NAMALWA (cell line): ENCODE measurements at places on chromosomes 5 and 9.

DNA sequence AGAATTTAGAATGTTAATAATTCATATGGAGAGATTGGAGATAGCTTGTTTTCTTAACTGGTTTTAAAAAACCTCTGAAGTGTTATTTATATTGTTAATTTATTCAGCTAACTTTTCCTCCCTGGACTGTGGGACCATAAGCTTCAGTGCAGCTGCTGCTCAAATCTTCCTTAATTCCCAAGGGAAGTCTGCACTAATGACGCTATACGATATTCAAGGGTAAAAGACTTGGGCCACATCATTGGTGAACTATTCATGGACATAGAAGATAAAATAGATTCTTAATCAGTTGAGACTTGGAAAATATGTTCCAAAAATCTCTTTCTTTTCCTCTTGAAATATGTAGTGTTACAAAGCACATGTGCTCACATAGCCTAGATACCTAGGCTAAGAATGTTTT is 31.1 kb upstream of the GAS1 start:
- DNase-seq = no peak

DNA sequence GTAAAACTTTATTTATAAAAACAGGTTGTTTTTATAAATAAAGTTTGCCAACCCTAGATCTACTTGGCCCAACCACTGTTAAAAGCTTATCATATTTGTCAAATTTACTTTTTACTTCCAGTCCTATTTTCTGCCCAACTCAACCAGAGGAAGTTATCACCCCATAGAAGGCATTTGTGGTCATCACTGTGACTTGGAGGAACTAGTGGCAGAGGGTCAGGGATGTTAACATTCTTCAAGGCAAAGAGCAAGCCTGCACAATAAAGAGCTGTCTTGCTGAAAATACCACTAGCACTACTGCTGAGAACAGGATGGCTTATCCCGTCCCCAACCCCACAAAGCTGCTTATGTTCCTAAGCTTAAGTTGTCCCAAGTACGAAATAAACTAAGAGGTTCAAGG is 22.3 kb downstream of the TTC33 start:
- no peak for DNase-seq

- peak; percentile 61 for DNase-seq
These were observed 72.9 kb downstream of the SEC61B start for GRCh38 chr9:99294850-99295461.

DNA sequence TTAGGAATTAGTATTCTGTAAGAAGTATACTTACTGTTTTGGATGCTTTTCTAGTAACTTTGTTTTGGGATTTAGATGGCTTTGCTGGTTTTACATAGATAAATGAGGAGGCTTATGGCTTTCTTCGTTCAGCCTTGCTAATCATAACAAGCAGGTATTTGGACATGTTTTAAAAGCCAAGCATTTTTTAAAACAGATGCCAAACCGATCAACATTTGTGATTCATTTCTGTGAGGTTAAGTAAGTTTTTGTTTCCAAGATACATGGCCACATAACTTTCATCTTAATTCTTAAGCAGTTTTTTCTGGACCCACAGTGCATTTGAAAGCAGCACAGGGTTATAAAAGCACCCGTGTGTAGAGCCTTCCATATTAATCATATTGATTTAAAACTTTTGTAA is 21.7 kb downstream of the TARS1 start:
- DNase-seq = no peak

- DNase-seq = no peak
These were observed 15.6 kb downstream of the LHX6 start for GRCh38 chr9:122213102-122213588.

DNA sequence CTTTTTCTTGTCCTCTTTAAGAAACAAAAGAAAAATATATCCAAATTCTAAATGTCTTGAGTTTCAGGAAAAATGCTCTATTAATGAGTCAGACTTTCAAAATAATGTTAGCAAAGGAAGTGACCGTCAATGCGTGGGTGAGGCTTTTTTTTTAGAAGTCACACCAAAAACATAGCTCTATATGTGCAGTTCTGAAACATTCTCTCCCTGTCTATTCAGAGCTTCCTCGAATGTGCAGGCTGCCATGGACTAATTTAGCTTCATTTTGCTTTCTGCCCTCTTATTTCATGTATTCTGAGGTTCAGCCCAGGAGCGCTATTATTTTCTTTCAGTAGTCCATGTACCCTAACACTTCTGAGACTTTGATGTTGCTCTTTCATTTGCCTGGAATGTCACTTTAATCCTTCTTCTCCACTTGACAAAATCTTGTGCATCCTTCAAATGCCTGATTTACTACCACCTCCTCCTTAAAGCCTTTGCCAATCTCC is 72.5 kb upstream of the RASA1 start:
- DNase-seq = no peak

DNA sequence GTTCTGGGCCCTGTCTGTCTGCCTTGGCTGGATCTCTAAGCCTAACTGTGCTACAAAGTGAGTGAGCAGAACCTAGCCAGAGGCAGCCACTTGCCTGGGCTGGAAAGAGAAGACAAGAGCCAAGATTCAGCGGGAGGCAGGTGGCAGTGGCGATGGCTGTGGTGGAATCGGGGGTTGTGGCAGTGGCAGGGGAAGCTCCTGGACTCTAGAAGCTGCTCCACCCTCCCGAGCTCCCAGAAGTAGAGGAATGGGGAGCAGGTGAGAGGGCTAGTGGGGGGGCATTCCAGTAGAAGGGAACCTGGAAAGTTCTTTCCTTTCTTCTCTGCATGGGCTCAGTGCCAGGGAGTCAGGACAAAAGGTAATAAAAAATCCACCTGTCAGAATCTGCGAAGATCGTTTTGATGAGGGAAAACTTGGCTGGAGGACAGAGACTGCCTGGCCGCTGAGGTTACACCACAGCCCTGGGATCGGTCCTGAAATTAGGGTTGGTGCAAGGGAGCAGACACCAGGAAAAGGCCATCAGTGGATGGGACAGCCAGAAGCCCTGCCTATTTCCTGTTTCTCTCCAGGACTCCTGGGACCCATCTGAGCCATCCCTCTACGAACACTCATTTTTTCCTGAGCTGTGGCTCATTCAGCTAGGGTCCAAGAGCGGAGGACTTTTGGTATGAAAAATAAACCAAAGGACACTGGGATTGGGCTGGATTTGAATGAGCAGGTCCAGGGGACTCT is 1.6 kb downstream of the CRAT start:
- no peak for DNase-seq

DNA sequence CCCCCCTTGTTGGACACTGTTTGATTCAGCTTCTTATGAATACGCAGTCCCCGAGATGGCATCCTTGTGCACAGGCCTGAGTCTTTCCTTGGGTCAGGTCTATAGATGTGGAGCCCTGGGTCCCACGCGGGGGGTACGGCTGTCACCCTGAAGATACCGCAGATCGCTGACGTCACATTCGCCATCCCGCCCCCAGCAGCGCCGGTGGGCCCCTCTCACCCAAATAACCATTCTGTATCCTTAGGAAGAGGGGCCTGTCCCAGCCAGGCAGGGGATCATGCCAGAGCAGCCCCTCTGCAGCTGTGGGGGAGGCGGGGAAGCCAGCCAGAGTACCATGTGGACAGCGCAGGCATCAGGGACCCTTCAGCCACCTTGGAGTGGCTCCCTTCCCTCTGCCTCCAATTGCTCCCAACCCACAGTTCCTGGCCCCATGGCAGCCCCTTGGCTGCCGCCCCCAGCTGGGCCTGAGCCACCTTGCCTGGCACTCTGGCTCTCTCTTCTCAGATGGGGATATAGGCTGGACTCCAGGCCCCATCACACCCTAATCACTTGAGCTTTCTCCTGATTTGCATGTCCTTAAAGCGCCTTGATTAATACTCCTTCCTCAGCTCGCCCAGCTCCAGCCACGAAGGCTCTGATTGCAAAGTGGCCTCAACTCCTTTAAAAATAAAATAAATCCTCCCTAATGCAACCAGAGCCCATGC is 189.8 kb downstream of the C9orf50 start:
- no peak for DNase-seq

GRCh38 chr9:116870566-116870965 is 183.5 kb downstream of the TRIM32 start:
- no peak for DNase-seq

DNA sequence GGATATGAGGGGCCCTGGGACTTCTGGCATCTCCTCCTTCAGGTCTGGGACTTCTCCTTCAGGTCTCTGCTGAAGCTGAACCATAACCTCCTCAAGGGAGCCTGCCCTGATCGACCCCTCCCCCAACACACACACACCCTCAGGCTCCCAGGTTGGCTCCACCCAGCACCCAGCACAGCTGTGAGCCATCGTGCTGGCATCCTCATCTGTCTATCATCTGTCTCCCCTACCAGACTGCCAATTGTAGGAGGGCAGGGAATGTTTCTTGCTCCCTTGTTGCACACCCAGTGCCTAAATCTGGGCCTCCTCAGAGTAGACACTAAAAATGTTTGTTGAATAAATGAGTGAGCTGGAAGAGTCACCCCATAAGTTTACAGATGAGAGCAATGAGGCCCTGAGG is 71.4 kb downstream of the LRSAM1 start:
- no peak for DNase-seq

DNA sequence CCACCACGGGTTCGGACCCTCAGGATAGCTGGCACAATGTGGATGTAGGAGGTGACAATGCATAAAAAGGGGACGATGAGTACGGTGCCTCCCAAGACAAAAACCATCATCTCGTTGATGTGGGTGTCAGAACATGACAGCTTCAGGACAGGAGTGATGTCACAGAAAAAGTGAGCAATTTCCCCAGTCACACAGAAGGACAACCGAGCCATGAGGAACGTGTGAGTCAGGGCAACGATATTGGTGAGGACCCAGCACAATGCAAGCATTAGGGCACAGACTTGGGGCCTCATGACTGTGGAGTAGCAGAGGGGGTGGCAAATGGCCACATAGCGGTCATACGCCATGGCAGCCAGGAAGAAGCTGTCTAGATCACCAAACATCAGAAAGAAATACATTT is 491 bp downstream of the OR1N1 start:
- no peak for DNase-seq

- peak; percentile 76 for DNase-seq
These were observed 90.4 kb downstream of the ZNF608 start for GRCh38 chr5:124655921-124656511.
